ENCODE measurements at places on chromosomes 2 and 18. TPM values are rescaled to one million over a fixed set of nuclear protein-coding genes. Genes with fewer than 3 reads are reported as not detected.

- no peaks in the 10 kb centered on the region for H3K4me1 ChIP-seq
- no peak overlapping the region for H3K27ac ChIP-seq
- no peaks in the 10 kb centered on the region for H3K27me3 ChIP-seq
- H3K4me3 ChIP-seq, result no peak overlapping the region
Observed at GRCh38 chr18:60413944-60414547, 41.5 kb upstream of the MC4R start.

GRCh38 chr2:67393237-67393636, 3.9 kb upstream of the ETAA1 start:
- peaks cover 5% of the 10 kb centered on the region for H3K4me1 ChIP-seq
- no peak overlapping the region for H3K4me3 ChIP-seq

GRCh38 chr18:50869150-50869549, 9.8 kb upstream of the ME2 start:
- H3K4me3 ChIP-seq, result no peak overlapping the region
- H3K27ac ChIP-seq, result no peak overlapping the region
- H3K27me3 ChIP-seq, result no peaks in the 10 kb centered on the region
- DNase-seq, result no peak

KLHL30 gene
- 0.14 TPM for polyA plus RNA-seq

- H3K27me3 ChIP-seq, result no peaks in the 10 kb centered on the region
- H3K4me1 ChIP-seq, result no peaks in the 10 kb centered on the region
- H3K27ac ChIP-seq, result no peak overlapping the region
Observed at GRCh38 chr2:176471949-176472348, 202.7 kb downstream of the MTX2 start.
